ENCODE measurements at places on chromosomes 7 and 10. TPM values are rescaled to one million over a fixed set of nuclear protein-coding genes. Genes with fewer than 3 reads are reported as not detected.

The ACHE gene
- total RNA-seq = 0.13 TPM

The ADIRF gene
- total RNA-seq = 15.3 TPM

The UBE3C gene
- total RNA-seq = 149 TPM

The CYP3A5 gene
- total RNA-seq = not detected

The PIK3AP1 gene
- total RNA-seq = 0.40 TPM
